ENCODE measurements at places on chromosomes 1 and 21.

DNA sequence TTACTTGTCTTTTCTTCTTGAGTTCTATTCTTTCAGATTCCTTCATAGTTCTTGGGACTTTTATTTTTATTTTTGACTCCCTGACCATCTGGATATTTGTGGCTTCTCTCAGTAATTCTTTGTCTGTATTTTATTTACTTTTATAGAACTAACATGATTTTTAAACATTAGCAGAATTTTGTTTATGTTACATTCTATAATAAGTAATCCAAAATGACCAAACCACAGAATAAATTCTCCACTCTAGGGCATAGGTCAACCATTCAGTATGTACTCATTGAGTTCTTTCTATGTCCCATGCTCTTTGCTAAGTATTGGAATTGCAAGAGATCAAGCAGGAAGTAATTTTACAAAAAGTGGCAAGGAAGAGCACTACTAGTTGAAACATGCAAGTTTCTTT is 969.0 kb downstream of the TTLL7 start:
- DNase-seq: no peak

DNA sequence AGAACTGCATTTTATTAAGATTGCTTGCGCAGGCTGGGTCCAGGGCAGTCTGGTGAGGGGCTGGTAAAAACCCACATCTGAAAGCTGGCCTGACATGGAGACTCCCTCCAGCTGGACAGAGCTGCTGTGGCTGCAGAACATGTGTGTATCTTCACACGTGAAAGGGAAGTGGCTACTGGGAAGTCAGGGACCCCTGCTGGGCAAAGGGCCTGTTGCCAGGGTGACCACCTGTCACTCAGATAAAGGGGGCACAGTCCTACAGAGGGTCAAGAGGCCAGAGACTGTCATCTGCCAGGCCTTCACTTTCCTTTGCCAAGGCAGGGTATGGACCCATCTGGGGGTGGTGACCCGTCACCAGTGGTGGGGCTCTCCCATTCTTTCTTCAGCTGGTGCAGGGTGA is 17.5 kb downstream of the NKAIN1 start:
- DNase-seq: no peak

GRCh38 chr1:180451504-180451903 is 50.9 kb downstream of the ACBD6 start:
- DNase-seq: no peak

DNA sequence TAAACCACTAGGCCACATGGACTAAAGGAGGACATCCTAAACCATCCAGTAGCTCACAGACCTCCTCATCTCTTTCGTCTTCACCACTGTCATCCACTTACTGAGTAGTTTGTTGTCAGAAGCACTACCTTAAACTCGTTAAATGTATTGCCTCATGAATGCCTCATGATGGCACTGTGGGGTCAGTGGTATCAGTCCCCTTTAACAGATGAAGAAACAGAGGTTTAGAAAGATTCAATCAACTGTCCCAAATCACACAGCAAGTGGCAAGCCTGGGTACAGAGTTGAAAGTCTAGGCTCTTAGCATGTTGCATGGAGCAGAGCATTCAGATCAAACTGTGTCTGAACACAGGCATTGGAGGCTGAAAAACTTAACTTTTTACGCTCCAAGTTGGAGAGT is 183.6 kb upstream of the KIAA0040 start:
- no peak for DNase-seq

- no peak for DNase-seq
Observed at GRCh38 chr1:59356627-59357026, 59.7 kb downstream of the FGGY start.

DNA sequence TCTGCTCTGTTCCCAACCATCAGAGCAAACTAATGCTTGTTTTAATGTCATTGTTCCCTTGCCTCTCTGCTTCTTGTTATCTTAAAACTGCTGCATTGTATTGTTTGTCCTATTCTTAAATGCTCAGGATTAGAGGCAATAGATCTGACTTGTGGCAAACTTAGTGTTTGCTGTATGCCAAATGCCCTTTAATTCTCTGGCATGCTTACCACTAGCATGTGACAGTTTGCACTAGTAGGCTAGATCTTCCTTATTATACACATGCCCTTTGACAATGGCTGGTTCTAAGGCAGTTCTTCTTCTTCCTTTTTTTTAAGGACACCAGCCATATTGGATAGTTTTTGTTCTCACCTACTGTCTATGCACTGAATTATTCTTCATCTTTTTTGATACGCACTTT is 30.1 kb downstream of the PALMD start:
- DNase-seq: no peak

DNA sequence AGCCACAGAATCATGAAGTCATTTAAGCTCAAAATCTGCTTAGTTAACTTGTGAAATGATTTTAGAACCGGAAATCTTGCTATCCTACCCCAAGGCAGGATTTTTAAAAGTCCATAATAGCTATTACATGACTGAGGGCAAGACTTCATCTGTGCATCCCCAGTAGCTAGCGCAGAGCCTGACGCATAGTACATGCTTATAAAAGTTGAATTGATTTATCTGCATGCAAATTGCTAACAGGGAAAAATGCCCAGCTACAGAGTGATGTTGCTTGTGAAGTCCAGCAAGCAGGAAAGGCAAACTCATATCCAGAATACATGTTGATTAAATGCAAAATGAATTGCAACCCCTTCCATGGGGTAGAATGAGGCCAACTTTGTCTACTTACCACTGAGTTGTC is 8.1 kb upstream of the MAP1LC3C start:
- DNase-seq: no peak

Data from activated CD4-positive, alpha-beta T cell treated with anti-CD3 and anti-CD28 coated beads, Interleukin-2, amount 50 U/mL, for 48 hours (primary cell).